ENCODE measurements at places on chromosomes 13 and 19.

DNA sequence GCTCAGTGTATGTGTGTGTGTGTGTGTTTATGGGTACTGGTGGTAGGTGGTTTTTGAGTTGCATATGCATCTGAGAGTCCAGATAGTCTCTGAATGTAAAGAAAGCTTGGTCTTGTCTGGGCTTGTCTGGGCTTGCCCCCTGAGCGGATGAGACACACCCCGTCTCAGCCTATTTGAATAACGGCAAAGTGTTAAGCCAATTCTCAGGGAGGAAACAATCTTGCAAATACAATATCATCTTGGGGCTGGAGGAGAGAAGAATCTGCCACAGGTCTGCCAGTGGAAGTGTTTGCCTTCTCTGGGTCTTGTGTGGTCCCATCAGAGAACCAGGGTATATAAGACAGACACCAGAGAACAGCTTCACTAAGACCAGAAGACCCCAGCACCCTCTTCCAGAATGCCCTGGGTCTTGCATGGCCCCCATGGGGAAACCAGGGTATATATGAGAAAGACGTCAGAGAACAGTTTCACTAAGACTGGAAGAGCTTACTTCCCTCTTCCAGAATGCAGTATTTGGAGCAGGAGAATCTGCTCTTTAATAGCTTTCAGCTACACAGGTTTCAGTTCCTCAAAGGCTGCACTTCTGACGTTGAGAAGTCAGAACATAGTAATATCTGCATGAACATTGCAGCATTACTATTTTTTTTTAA, 13.3 kb downstream of the CD70 start:
- DNase-seq, result no peak

- no peak for DNase-seq
Observed at GRCh38 chr13:39875111-39875987, 219.9 kb downstream of the COG6 start.

- DNase-seq, result no peak
Observed at GRCh38 chr19:48842789-48843162, 6.5 kb upstream of the HSD17B14 start.

- peak; percentile 14 for DNase-seq
Observed at GRCh38 chr19:55451965-55452748, 9.1 kb upstream of the SHISA7 start.

- no peak for DNase-seq
Observed at GRCh38 chr13:50099473-50099872, 84.2 kb downstream of the KCNRG start.
